Fibroblast of lung (primary cell): ENCODE measurements at places on chromosomes 3 and 15. TPM values are rescaled to one million over a fixed set of nuclear protein-coding genes. Genes with fewer than 3 reads are reported as not detected.

SNAP23 gene
- total RNA-seq = 79.1 and 84.6 TPM in 2 replicates

BUB1B gene
- 2.1 and 5.4 TPM in 2 replicates for total RNA-seq

MINAR1 gene
- total RNA-seq = 0.26 and 0.33 TPM in 2 replicates

FAM43A gene
- 7.2 and 8.8 TPM in 2 replicates for total RNA-seq

SUCNR1 gene
- under 0.01 TPM in 2 replicates for total RNA-seq

CNTN3 gene
- 3.9 and 8.3 TPM in 2 replicates for total RNA-seq

CD200 gene
- 0.17 and 0.26 TPM in 2 replicates for total RNA-seq

PPARG gene
- total RNA-seq = 14.9 and 42.8 TPM in 2 replicates

CYP19A1 gene
- 2.3 and 3.9 TPM in 2 replicates for total RNA-seq

PARP9 gene
- total RNA-seq = 44.2 and 56.0 TPM in 2 replicates

CELSR3 gene
- total RNA-seq = 0.77 and 2.1 TPM in 2 replicates

ARNT2 gene
- total RNA-seq = 9.8 and 15.5 TPM in 2 replicates

XIRP1 gene
- not detected in 2 replicates for total RNA-seq

ILDR1 gene
- not detected in 2 replicates for total RNA-seq

CLDN11 gene
- 107 and 131 TPM in 2 replicates for total RNA-seq

GABRR3 gene
- total RNA-seq = not detected in 2 replicates

SPINK8 gene
- total RNA-seq = not detected in 2 replicates

ITIH1 gene
- total RNA-seq = not detected in 2 replicates

SCG5 gene
- 39.8 and 46.2 TPM in 2 replicates for total RNA-seq

SLC22A13 gene
- 0.26 and 0.33 TPM in 2 replicates for total RNA-seq

ASB14 gene
- not detected in 2 replicates for total RNA-seq

RSRC1 gene
- 38.5 and 43.1 TPM in 2 replicates for total RNA-seq

DPPA4 gene
- 0.26 TPM in 1 of 2 replicates, not detected in the other for total RNA-seq

LIPH gene
- under 0.01 TPM in 1 of 2 replicates, not detected in the other for total RNA-seq

RBPMS2 gene
- under 0.01 TPM in 1 of 2 replicates, not detected in the other for total RNA-seq

TM4SF18 gene
- total RNA-seq = not detected in 2 replicates

SCN11A gene
- total RNA-seq = under 0.01 and 0.17 TPM in 2 replicates

SLC38A3 gene
- total RNA-seq = not detected in 2 replicates

CCR9 gene
- not detected in 2 replicates for total RNA-seq

ARIH1 gene
- 15.7 and 27.9 TPM in 2 replicates for total RNA-seq

SPSB4 gene
- not detected in 2 replicates for total RNA-seq

IGSF10 gene
- total RNA-seq = 45.9 and 55.0 TPM in 2 replicates

GPR160 gene
- 0.50 and 0.51 TPM in 2 replicates for total RNA-seq

A4GNT gene
- not detected in 2 replicates for total RNA-seq

LYZL4 gene
- total RNA-seq = not detected in 2 replicates

SEMA6D gene
- 9.5 and 13.4 TPM in 2 replicates for total RNA-seq

KCNH8 gene
- under 0.01 TPM in 2 replicates for total RNA-seq

NANOGP8 gene
- total RNA-seq = not detected in 2 replicates

ADGRG7 gene
- total RNA-seq = not detected in 2 replicates

TLR9 gene
- total RNA-seq = under 0.01 TPM in 1 of 2 replicates, not detected in the other

LSAMP gene
- 4.8 and 9.0 TPM in 2 replicates for total RNA-seq

HAUS2 gene
- 19.8 and 25.3 TPM in 2 replicates for total RNA-seq

SPATA12 gene
- total RNA-seq = not detected in 2 replicates

ITIH4 gene
- 2.6 TPM in 2 replicates for total RNA-seq

UROC1 gene
- total RNA-seq = not detected in 2 replicates

PCLAF gene
- total RNA-seq = 4.1 and 53.2 TPM in 2 replicates

SOX14 gene
- not detected in 2 replicates for total RNA-seq
